ENCODE measurements at places on chromosomes 1 and 21.

- no peak for DNase-seq
These were observed 153.1 kb upstream of the JUN start for GRCh38 chr1:58936973-58937372.

GRCh38 chr1:186569856-186570255 lies 108.9 kb upstream of the PDC start:
- DNase-seq: no peak

- no peak for DNase-seq
These were observed 248.9 kb downstream of the NTNG1 start for GRCh38 chr1:107389410-107390396.

- no peak for DNase-seq
These were observed 210.2 kb upstream of the NR5A2 start for GRCh38 chr1:199817266-199817665.

DNA sequence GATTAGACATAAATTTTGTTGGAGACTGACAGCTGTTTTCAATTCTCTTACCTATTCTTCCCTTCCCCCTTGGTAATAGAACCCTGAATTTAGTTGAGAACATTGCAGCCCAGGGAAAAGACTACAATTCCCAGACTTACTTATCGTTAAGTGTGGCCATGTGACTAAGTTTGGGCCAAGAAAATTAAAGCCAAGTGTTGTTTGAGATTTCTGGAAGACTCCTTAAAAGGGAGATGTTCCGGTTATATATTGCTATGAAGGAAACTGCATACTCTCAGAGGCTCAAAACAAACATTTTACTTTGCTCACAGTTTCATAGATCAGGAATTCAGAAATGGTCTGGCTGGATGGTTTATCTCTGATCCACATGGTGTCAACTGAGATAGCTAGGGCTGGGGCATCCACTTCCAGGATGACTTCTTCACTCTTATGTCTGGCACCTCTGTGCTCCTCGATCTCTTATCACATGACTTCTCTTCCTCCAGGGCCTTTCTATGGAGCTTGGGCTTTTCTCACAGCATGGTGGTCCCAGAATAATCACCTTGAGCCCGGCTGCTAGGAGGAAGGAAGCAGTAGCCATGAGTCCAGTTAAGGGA lies 22.4 kb upstream of the CD34 start:
- no peak for DNase-seq

DNA sequence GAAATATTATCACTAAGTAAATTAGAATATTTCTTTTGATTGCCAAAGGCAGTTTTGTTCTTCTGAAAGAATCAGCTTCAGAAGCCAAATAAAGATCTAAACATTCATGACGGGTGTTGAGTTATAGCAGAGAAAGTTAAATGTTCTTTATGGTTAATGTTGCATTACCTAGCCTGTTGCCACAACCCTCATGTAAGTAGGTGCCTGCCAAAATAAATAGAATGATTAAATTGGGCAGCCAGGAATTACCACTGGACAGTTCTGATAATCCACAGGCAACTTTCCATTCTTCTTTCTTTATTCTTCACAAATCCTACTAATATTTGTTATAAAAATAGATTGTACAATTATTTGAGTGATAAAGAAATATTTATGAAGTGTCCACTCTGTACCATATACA lies 217.9 kb upstream of the NRIP1 start:
- no peak for DNase-seq

- DNase-seq: no peak
These were observed 1.0 kb downstream of the CRB1 start for GRCh38 chr1:197269053-197269452.

DNA sequence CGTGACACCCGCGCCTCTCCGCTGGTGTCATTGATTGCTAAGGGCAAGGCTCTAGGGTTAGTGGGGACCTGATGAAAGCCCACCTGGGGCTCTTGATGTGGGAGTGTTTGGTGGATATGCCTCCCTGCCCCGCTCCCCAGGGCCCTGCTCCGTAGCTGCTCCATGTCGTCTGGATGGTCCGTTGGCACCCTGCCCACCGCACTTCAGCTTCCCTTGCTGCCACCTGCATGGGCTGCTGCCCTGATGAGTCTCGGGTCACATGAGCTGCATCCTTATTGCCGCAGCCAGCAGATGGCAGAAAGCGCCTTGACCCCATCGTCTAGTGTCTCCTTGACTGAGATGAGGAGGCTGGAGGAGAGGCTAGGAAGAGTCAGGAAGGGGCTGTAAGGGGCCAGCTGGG lies 439.4 kb downstream of the CAMTA1 start:
- peak; percentile 13 for DNase-seq

- no peak for DNase-seq
These were observed 27.9 kb downstream of the C1orf115 start for GRCh38 chr1:220717800-220718640.

GRCh38 chr1:76084029-76084627 lies 9.6 kb downstream of the ST6GALNAC3 start:
- no peak for DNase-seq

GRCh38 chr1:229154811-229155210 lies 116.1 kb upstream of the RAB4A start:
- DNase-seq: no peak

GRCh38 chr1:183267646-183268431 lies 81.8 kb downstream of the LAMC2 start:
- no peak for DNase-seq

DNA sequence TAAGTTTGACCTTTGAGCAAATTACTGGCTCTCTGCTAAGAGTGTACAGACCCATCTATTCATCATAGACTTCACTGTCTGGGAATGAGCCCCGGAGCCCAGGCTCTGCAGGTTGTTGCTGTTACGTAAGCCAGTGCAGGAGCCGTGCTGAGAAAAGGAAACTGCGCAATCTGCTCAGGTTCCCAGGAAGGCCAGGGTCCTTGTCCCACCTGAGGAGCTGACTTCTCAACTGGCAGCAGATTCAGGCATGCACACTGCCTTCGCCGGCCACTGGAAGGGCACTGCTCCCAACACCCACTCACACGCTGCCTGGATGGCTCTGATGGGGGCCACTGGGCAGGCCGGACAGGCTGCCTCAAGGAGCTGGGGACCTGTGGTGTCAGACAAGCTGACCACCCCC lies 19.5 kb downstream of the RCAN1 start:
- DNase-seq: no peak

DNA sequence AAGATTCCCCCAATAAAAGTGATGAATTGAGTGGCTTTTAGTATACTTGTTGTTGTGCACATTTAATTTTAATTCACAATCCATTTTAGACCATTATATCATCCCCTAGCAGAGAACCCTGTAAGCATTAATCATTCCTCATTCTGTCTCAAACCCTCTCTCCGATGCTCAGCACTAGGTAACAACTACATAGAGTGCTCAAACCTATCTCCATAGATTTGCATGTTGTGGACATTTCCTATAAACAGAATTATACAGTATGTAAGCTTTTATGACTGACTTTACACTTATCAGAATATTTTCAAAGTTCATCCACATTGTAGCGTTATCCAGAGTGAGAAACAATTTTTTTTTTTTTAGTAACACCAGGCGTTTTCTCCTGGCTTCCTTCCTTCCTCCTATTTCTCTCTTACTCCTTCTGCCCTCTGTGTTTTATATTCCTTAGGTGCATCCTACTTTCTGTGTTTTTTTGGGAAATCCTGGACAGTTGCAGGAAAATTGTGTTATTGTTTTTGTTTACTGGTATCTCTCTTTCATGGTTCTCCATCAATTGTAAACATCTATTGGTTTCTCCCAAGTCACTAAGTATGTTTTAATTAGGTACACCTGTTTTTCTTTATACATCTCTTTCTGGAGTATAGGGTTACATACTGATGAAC lies 1528.0 kb upstream of the TPTE start:
- DNase-seq: no peak

- DNase-seq: no peak
These were observed 19.4 kb downstream of the ZBTB37 start for GRCh38 chr1:173887627-173888026.

GRCh38 chr1:175089136-175089718 lies 21.6 kb downstream of the TNN start:
- no peak for DNase-seq

- no peak for DNase-seq
These were observed 80.7 kb downstream of the MRPL37 start for GRCh38 chr1:54280651-54281050.

DNA sequence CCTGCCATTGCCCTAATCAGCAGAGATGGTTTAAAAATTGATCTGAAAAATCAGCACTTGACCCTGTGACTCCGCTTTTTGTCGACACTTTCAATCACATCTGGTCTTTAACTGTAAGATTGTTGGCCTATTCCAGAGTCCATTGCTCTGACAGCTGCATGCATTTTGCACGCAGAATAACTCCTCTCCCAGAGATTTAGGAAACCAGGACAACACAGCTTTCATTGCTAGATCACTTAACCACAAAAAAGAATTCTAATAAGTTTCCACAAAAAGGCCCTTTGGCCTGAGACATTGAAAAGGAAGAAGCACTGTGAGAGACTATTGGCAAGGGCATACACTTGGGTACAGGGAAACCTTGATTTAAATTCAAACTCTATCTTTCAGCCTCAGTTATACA lies 373.1 kb downstream of the TGFB2 start:
- no peak for DNase-seq

GRCh38 chr1:161088587-161089110 lies 709 bp downstream of the NECTIN4 start:
- DNase-seq: no peak

DNA sequence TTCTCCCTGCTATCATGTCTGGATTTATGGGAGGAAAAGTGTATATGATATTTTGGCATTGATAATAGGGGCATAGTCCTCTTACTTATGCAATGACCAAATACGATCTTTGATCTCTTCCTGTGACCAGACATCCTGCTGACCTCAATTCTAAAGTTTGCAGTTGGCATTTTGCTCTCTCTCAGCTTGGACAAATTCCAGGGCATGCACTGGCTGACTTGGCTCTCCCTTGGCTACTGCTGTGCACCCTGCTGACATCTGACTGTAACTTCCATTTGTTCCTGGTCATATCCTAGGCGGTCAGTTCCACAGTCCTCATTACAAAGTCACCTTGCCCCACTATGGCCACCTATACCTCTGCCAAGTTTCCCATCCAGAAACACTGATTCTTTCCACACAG lies 380.7 kb upstream of the NR5A2 start:
- DNase-seq: no peak

GRCh38 chr1:174105086-174105485 lies 54.2 kb upstream of the RABGAP1L start:
- DNase-seq: no peak

GRCh38 chr21:35868005-35868868 lies 192.1 kb downstream of the SETD4 start:
- DNase-seq: no peak

DNA sequence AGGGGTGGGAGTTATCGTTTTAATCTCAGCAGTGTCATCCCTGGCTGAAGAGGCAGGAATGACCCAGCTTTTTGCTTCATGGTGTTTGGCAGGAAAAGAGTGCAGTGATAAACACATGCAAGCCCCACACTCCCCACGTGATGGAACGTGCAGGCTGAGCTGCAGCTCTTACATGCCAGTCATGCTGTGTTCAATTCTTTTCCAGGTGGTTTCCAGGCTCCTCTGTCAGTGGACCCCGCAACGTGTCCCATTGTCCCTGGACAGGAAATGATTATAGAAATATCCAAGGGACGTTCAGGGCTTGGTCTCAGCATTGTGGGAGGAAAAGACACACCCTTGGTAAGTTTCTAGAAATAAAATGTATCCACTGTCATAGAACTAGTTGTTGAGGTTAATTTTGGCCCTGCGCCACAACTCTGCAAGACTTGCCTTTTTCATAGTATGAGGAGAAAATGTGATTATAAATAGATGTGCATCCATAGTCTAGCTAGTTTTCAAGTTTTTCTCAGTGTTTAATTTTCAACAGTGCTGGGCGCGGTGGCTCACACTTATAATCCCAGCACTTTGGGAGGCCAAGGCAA lies 110.2 kb upstream of the L1TD1 start:
- no peak for DNase-seq

DNA sequence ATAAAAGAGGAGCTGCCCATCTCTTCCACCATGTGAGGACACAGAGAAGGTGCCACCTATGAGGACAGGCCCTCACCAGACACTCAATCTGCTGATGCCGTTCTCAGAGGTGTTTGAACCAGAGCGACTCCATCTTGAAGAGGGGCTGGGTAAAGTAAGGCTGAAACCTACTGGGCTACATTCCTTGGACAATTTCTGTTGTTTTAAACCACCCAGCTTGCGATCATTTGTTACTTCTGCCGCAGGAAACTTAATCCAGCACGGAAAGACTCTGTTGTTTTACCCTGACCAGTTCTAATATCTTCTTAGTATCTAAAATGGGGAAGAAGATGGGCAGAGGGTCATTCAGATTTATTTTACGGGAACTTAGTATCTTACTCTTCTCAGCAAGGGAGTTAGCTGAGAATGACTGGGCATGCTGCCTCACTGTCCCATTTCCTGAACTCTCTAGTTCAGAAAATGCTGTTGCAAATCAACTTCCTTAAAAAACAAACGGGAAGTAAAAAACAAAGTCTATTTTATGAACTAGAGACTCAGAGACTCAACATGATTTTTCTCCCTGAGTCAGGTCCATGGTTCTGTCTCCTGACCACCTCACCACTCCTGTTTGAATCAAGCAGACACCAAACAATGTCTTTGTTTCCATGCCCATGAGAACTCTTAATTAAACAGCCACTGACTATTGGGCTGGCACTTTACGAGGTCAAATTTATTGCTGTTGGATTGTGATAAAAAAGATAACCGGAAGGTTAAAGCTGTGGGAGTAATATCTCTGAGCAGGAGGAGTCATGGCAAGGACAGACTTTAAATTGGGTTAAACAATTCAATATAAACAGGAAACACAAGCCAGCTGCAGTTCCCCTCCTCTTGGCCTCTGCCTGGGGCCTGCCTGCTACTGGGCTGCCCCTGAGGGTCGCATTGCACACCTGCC lies 23.8 kb upstream of the IFNAR1 start:
- DNase-seq: no peak

GRCh38 chr1:157829210-157829609 lies 9.3 kb upstream of the FCRL1 start:
- DNase-seq: no peak

DNA sequence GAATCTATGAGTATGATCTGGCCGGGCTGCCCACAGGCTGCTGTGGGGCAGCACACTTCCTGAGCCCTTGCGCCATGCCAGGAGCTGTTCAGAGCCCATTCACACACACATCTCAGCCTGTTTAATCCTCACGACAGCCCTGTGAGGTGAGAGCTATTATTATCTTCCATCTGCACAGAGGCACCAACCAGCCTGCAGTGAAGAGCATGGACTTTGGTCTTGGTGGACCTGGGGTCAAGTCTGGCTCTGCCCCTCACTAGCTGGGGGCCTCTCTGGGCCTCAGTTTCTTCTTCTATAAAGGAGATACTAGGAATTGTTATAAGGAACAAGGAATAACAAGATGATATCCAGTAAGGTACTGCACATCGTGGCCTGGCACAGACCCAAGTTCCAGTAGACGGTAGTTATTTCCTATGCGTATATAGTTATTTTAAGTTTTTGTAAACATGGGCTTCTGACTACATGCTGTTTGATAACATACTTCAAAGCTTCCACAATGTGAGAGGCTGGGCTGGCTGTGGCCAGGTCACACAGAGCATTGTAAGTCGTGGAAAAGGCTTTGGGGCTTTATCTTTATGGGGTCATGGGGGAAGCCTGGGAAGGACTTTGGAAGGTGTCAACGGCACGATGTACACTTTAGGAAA lies 3.4 kb upstream of the PADI2 start:
- DNase-seq: no peak
